Left ventricle myocardium inferior (tissue), 1 donor: ENCODE measurements at places on chromosomes 6 and 20.

- no peaks in the 10 kb centered on the region for H3K36me3 ChIP-seq
- no peak for DNase-seq
- no peaks in the 10 kb centered on the region for H3K4me1 ChIP-seq
- no peak overlapping the region for H3K27ac ChIP-seq
- peaks cover 20% of the 10 kb centered on the region for H3K27me3 ChIP-seq
These were observed 75.3 kb downstream of the PRDM1 start for GRCh38 chr6:106161311-106161874.

- no peaks in the 10 kb centered on the region for H3K27me3 ChIP-seq
- H3K4me1 ChIP-seq = peaks cover 30% of the 10 kb centered on the region
- no peak overlapping the region for H3K4me3 ChIP-seq
- DNase-seq = no peak
- no peak overlapping the region for H3K27ac ChIP-seq
These were observed 84.1 kb downstream of the SNX5 start for GRCh38 chr20:17884307-17885003.

DNA sequence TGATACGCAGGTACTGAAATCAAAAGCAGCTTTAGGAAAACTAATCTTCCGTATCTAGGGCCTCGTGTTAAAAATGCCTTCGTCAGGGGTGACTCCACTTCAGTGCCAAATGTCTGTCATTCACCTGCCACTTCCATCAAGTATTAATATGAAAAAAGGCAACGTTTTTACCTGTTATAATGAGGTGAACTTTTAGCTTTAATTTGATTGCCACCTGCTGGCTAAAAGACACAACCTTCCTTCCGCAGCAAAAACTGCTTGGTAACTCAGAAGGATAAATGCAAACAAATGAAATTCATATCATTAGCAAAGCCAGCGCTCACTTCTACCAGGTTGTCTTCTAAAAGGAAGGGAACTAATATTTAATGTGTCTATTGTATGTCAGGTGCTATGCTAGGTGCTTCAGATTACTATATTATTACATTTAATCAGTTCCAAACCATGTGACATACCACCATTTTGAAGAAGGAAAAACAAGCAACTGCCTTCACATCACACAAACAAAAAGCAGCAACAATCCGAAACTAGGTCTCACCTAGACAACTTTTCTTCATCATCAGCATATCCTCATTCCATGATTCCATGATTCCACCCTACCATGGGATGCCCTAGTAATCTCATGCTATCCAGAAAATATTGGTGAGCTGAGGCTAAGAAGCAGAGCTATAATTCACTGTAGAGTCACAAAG lies 20.6 kb upstream of the ARHGAP18 start:
- peaks cover 16% of the 10 kb centered on the region for H3K4me1 ChIP-seq
- H3K27me3 ChIP-seq = no peaks in the 10 kb centered on the region
- H3K4me3 ChIP-seq = no peak overlapping the region
- no peaks in the 10 kb centered on the region for H3K36me3 ChIP-seq
- no peak for DNase-seq
- H3K27ac ChIP-seq = no peak overlapping the region

DNA sequence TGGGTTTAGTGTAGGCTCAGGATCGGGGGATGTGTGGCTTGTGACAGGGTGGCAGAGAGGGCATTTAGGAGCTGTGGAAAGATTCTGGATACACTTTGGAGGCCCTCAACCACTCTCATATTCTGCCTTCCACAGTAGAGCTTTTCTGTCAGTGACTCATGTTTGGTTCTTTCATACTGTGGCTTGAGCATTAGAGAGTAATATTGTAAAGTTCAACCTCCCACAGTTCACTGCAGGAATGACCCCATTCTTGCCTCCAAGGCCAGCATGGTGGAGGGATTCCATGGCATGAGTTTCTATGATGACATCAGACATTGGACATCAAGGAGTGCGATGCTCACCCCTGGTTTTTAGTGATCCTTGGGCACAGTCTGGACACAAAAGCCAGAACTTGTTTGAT lies 50.9 kb downstream of the DTD1 start:
- no peaks in the 10 kb centered on the region for H3K36me3 ChIP-seq
- no peaks in the 10 kb centered on the region for H3K27me3 ChIP-seq
- no peak for DNase-seq
- H3K4me1 ChIP-seq = peaks cover 13% of the 10 kb centered on the region

- H3K27ac ChIP-seq = no peak overlapping the region
- H3K4me3 ChIP-seq = no peak overlapping the region
- H3K36me3 ChIP-seq = no peaks in the 10 kb centered on the region
- DNase-seq = no peak
These were observed 193.7 kb downstream of the QKI start for GRCh38 chr6:163608204-163608644.

GRCh38 chr6:1481286-1481685 lies 91.9 kb downstream of the FOXF2 start:
- no peaks in the 10 kb centered on the region for H3K4me1 ChIP-seq
- H3K36me3 ChIP-seq = no peaks in the 10 kb centered on the region
- H3K27ac ChIP-seq = no peak overlapping the region
- no peak overlapping the region for H3K4me3 ChIP-seq
- peaks cover 29% of the 10 kb centered on the region for H3K27me3 ChIP-seq
- DNase-seq = no peak

DNA sequence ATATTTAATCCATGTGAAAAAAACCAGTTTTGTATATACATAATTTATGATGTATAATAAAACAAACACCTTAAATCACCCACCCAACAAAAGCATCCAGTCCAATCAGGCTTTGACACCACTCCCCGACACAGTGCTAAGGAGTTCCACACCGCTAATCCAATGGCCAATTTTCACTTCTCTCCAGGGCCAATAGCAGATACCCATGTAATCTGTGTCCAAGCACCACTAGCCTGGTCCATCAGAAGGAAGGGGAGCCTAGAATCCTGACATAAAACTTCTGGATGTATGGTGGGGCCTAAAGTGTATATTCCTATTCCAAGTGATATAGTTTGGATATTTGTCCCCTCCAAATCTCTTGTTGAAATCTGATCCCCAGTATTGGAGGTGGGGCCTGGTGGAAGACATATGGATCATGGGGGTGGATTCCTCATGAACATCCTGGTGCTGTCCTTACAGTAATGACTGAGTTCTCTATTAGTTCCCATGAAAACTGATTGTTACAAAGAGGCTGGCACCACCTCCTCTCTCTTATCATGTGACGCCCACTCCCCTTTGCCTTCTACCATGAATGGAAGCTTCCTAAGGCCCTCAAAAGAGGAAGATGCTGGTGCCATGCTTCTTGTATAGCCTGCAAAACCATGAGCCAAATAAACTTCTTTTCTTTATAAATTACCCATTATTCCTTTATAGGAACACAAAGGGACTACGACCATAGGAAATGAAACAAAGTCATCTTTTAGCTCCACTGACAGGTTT lies 20.8 kb downstream of the RALGAPA2 start:
- no peaks in the 10 kb centered on the region for H3K36me3 ChIP-seq
- no peaks in the 10 kb centered on the region for H3K27me3 ChIP-seq
- no peak overlapping the region for H3K4me3 ChIP-seq
- H3K4me1 ChIP-seq = peaks cover 51% of the 10 kb centered on the region
- H3K27ac ChIP-seq = no peak overlapping the region

DNA sequence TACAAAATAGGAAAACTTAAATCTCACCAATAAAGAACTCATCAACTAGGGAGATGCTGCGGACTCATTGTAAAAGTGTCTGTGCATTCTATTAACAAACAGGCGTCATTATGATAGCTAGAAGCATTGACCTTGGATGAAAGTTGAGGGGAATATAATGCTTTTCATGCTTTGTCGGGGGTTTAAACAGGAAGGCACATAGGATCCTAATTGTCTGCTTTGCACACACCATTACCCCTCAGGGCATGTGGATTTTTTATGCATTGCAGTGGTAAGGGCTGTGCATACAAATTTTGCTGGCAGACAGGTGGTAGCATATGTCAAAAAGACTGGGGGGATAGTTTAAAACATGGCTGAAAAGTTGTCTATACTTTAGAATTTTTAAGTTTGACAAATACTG lies 447.9 kb upstream of the PLCB4 start:
- H3K36me3 ChIP-seq = no peaks in the 10 kb centered on the region
- H3K4me3 ChIP-seq = no peak overlapping the region
- no peaks in the 10 kb centered on the region for H3K27me3 ChIP-seq
- H3K27ac ChIP-seq = no peak overlapping the region
- DNase-seq = no peak

DNA sequence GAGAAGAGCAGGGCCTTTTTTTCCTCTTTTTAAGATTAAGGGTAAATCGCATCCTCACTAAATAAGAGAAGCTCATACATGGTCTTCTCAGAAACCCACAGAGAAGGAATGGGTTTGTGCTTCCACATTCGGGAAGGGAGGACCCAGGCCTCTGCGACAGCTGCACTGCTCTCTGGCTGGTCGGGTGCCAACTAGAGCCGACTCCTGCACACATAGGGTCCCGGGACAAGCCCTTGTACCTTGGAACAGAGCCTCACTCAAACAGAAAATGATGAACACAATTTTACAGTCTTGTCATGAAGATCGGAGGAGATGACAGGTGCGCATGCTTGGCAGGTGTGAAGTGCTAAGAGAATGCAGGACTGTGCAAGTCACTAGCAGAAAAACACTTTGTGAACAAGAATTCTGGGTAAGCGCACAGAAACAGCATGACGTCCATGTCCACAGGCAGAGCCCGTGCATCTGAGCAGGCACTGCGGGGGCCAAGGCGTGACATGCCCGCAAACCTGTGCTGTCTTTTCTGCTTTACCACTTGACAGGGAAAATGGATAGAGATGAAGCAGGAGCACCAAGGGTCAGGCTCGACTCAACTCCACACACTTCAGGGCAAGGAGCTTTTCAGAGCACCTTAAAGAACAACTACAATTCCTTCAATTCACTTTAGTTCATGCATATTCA lies 101.0 kb upstream of the MPC1 start:
- peaks cover 13% of the 10 kb centered on the region for H3K4me1 ChIP-seq
- H3K27me3 ChIP-seq = no peaks in the 10 kb centered on the region
- peak; percentile 7 for DNase-seq
- no peak overlapping the region for H3K4me3 ChIP-seq
- no peak overlapping the region for H3K27ac ChIP-seq

DNA sequence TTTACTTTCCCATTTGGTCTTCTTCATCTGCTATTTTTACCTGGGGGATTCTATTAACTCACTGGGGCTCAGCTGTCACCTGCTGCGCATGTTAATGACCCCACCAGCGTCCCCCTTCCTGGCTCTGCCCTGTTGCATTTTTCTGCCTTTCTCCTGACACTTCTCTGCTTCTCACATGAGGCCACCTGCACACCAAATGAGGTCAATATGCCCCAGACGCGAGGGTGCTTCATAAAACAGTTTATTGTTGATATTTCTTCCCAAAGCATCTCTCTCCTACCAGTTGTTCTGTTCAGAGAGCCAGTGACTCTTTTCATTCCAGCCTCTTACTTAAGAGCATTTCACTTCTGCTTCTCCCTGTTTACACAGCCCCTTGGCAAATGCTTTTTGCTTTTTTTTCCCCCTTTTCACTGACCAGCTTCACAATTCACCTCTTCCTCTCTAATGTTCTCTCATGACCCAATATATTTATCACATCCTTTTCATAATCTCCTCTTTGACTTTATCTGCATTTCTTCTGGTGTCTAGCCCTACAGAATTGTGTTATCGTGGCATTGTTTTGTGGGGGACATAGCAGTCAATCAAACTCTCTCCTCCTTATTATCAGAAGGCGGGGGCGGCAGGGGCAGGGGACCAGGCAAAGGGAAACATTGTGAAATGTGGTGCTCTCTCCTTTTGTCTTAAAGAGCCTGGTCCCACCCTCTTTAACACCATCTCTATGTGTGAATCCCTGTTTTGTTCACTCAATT lies 545.8 kb upstream of the CITED2 start:
- H3K27me3 ChIP-seq = no peaks in the 10 kb centered on the region
- H3K27ac ChIP-seq = no peak overlapping the region
- H3K4me3 ChIP-seq = no peak overlapping the region
- no peaks in the 10 kb centered on the region for H3K36me3 ChIP-seq
- DNase-seq = no peak

DNA sequence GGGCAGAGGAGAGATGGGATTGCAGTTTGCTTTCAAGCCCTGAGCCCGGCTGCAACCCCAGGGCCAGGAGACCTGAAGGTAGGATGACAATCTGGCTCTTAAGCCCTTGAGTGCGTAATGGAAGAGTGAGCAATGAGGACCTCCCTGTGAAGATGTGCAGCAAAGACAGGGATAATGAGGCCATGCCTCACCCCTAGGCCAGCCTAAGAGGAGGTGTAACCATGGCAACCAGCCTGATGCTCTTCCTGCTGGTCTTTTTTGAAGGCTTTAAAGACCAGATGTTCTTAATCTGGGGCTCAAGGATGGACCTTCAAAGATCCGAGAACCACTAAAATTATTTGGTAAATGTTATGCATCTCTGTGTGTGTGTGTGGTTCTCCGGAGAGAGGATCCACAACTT lies 8.2 kb downstream of the ARHGAP40 start:
- no peaks in the 10 kb centered on the region for H3K36me3 ChIP-seq
- no peak overlapping the region for H3K27ac ChIP-seq
- peaks cover 68% of the 10 kb centered on the region for H3K27me3 ChIP-seq
- no peaks in the 10 kb centered on the region for H3K4me1 ChIP-seq

- H3K27me3 ChIP-seq = no peaks in the 10 kb centered on the region
- H3K4me3 ChIP-seq = no peak overlapping the region
- peak overlapping the region; percentile 60 for H3K27ac ChIP-seq
- no peaks in the 10 kb centered on the region for H3K36me3 ChIP-seq
- peaks cover 12% of the 10 kb centered on the region for H3K4me1 ChIP-seq
These were observed 119.0 kb upstream of the SGK1 start for GRCh38 chr6:134436950-134437349.

DNA sequence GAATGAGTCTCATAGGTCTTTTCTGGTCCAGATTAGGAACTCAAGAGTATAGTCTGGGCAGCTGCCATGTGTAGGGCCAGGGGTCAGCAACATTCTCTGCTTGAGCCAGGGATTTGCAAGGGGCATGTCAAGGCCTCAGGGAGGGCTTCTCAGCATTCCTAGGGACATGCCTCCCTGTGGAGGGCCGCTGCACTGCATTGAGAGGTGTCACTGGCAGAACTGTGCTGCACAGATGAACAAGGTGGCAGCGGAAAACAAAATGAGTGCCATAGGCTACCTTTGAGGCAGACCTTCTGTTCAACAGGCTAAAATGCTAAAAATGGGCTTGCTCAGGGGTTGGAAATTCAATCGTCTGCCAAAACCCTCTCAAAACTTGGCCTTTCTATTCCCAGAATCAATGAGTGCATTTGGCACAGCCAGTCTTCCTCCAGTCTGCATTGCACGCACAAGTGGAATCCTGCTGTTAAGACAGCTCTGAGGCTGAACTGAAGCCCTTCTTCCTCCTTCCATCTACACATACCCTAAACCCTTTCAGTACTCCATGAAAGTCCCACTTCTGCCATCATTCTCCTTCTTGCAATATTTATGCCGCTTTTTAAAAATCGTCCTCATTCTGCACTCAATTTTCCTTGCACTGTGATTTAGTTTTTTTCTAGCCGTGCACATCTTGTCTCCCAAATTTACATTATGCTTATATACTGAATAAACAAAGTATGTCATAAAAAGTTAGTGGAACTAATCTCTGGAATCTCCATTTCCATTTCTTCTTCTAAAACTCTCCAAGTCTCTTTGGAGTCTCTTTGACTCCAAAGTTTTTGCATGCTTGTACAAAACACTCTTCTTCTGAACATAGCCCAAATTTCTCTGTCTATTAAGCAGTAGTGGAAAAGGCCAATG lies 51.7 kb downstream of the SLC26A8 start:
- no peaks in the 10 kb centered on the region for H3K36me3 ChIP-seq
- H3K27me3 ChIP-seq = no peaks in the 10 kb centered on the region
- H3K4me1 ChIP-seq = no peaks in the 10 kb centered on the region
- H3K27ac ChIP-seq = no peak overlapping the region
- no peak for DNase-seq

GRCh38 chr6:163416557-163417253 lies 2.2 kb downstream of the QKI start:
- H3K27ac ChIP-seq = peak overlapping the region; percentile 99
- no peaks in the 10 kb centered on the region for H3K27me3 ChIP-seq
- H3K4me1 ChIP-seq = peaks cover 80% of the 10 kb centered on the region
- no peak for DNase-seq
